ENCODE measurements at places on chromosomes 5 and 9.
A peak's percentile ranks its signal among the peaks of the same experiment; 100 is the strongest.

DNA sequence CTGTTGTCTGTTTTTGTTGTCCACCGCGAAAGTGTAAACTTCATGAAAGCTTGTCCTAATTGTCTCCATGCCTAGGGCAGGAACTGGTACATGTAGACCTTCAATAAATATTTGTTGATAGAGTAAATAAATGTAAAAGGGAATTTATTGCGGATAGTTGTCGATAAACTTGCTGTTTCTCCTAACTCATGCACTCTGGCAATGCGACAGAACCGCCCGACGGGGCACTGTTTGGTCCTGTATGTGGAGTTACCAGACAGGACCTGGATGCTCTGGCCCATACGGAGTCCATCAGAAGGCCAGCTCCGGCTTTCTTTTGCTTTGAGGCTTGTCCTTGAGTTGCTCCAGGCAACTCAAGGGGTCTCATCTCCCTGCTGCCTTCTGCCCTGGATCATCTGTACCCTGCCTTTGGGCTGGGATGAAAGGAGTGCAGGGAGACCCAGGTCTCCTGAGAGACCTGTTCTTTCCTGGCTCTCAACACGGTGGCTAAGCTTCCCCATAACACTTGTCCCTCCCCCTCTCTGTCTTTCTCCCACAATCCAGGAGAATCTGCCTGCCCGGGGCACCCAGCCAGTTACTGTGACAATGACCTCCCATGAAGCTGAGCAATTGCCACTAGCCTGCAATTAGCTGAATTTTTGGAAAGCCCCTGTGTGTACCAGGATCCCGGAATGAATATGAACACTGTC lies 149.5 kb upstream of the PTCH1 start:
- DNase-seq, result no peak

- no peak for DNase-seq
Measured at GRCh38 chr9:125509476-125509875, 197.5 kb downstream of the MAPKAP1 start.

DNA sequence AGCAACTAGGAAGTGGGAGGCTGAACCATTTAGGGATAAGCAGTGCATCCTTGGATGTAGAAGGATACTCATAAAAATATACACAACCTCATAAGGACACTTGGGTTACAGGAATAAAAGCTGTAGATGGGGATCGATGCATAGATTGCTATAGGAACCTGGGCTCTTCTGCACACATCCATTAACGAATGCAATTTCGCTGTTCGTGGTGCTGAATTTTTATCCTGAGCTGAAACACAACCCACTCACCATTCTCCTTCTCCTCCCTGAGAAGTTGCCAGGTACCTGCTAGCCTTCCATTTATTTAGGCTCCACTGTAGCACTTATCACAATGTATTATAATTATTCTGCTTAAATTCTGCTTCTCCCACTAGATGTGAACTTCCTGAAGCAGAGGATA lies 320.6 kb upstream of the BRINP1 start:
- no peak for DNase-seq

DNA sequence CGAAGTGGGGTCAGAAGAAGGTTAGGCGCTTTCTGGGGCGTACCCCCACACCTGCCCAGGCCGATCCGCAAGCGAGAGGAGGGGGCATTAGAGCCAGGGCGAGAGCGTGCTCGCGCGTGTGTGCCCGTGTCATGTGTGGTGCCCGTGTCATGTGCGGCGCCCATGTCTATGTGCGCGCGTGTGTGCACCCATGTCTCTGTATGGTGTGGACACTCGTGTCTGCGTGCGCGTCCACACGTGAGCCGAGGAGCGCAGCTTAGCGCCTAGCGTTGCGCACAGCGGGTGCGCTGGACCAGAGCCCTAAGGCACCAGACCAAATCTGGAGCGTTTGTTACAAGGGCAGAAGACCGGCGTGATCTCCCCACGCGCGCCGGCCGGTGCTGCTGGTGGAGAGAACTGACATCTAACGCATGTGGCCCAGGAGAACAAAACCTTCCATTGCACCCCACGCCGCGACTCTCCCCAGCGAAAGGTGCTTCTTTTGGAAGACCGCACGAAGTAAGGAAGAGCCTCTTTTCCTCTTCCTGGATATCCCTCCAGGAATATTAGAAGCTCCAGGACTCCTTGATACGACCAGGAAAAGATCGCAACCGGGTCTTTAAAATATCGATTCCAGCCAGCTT lies 644 bp downstream of the NIM1K start:
- no peak for DNase-seq

- DNase-seq, result no peak
Measured at GRCh38 chr5:44833249-44833648, 24.5 kb downstream of the MRPS30 start.

DNA sequence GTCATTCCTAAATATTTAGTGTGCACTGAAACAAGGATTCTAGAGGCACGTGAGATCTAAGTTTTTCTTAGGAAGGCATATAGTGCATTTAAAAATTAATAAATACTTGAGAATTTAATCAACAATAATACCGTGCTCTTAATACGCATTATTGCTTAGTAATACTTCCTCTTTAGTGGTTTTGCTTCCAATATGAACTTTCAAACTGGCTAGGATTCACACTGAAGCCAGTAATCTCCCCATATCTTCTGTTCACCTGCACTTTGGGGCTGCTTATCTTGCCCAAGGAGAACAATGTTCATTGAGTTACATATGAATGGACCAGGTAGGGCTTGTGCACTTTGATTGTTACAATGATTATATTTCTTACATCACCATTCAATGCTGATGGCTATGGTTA lies 180.5 kb upstream of the RIOK2 start:
- no peak for DNase-seq

DNA sequence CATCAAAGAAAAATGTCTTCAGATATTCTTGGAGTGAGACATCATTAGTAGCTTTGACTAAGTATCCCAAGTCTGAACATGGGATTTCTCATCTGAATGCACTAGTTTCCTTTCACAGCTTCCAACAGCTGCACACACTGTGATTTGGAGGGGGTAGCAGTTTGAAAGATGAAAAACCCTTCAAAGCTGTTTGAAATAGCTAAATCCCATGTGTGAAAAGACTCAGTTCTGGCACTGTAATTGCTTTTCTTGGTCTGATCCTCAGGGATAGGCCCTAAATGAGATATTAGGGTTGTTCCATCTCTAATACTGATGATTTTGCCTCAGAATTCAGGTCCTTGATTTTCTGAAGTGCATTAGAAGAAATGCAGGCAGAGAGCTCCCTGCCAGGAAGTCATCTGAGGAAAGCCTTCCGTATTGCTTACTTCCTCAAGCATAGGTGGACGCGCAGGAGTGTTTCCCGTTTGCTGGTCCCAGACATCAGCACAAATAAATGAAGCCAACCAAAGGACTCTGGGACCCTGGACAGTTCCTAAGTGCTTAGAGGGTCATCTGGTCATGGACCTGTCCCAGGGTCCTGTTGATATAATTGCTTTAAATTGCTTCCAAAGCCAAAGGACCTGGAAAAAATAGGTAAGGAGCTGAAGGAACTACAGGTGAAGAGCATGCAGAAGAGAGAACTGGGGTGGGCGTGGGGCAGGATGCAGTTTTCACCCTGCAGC lies 25.6 kb upstream of the FRMPD1 start:
- DNase-seq, result no peak

- DNase-seq, result no peak
Measured at GRCh38 chr9:136185596-136186366, 19.1 kb downstream of the LHX3 start.

GRCh38 chr5:2700876-2701275 lies 50.6 kb downstream of the IRX2 start:
- DNase-seq, result no peak

GRCh38 chr5:54516051-54516655 lies 1.4 kb upstream of the SNX18 start:
- no peak for DNase-seq

DNA sequence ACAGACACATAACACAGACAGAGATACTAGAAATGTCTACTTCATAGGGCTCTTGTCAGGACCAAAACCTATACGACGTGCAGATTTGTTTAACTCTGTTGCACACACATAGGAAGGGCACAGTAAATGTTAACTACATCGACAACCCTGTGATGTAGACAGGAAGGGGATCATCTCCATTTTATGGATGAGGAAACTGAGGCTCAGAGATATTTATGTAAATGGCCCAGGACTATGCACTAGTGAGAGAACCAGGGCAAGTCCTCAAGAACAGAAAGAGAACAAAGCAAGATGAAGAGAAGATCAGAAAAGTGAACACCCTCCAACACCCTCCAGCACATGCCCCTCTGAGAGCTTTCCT lies 36.3 kb downstream of the PCDHAC2 start:
- DNase-seq, result no peak

GRCh38 chr5:141691286-141691866 lies 9.3 kb upstream of the ARAP3 start:
- no peak for DNase-seq

DNA sequence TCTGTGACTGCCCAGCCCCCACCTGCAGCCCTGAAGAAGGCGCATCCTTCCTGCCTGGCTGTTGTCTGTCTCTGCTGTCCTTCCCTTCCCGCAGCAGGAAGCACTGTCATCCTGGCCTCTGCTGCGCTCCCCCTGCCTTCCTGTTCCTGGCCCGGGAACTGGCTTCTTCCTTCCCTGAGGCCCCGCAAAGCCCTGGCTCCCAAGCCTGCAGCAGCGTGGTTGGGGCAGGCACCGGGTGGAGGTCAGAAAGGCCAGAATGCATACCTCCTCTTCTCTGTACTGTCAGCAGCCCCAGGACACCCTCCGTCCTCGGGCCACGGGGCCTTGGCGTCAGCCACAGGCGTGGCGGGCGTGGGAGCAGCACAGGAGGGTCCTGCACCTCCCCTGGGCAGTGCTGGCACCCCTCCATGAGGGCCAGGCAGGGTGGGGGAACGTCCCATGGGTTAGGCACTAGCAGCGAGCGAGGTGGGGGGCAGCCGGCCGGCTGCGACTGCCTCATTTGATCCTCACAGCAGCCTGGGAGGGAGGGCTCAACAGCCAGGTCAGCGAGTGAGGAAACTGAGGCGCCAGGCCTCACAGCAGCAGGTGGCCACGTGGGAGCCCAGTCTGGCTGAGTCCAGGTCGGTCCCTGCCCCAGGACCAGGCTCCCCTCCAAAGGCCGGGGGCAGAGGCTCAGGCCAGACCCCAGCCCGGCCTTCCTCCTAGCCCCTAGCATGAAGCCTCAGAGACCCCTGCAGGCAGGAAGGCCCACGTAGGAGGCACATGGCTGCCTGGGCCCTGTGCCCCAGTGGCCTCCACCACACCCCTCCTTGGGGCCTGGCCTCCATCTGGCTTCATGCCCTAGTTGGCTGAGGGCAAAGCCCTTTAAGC lies 9.4 kb downstream of the FLT4 start:
- no peak for DNase-seq

GRCh38 chr5:116771466-116772151 lies 197.0 kb upstream of the SEMA6A start:
- no peak for DNase-seq

GRCh38 chr9:10855847-10856246 lies 243.0 kb upstream of the PTPRD start:
- DNase-seq, result no peak

- DNase-seq, result no peak
Measured at GRCh38 chr9:70563010-70563409, 148.6 kb upstream of the KLF9 start.

- DNase-seq, result no peak
Measured at GRCh38 chr5:83711982-83712601, 8.6 kb downstream of the HAPLN1 start.

GRCh38 chr9:83166372-83166771 lies 103.4 kb upstream of the RASEF start:
- DNase-seq, result no peak

GRCh38 chr5:76462097-76462667 lies 59.1 kb downstream of the IQGAP2 start:
- no peak for DNase-seq

GRCh38 chr9:105238302-105238701 lies 6.1 kb upstream of the SLC44A1 start:
- no peak for DNase-seq

DNA sequence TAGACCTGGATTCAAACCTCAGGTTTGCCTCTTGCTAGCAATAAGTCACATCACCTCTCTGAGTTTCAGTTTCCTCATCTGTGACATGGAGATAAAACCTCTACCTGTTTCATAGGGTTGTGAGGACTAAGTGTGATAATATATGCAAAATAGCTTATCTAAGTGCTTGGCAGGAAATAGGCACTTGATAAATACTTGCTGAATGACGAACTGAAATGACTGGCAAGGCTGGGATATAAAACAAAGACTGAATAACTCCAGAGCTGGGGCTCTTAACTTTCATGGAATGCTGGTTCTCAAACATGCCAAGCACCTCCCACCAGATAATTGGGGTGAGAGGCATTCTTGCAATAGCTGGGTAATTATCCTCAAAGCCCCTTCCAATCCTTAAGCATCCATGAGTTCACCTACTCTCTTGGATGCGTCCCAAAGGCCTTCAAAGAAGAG lies 87.6 kb downstream of the ADRB2 start:
- DNase-seq, result peak; percentile 24

DNA sequence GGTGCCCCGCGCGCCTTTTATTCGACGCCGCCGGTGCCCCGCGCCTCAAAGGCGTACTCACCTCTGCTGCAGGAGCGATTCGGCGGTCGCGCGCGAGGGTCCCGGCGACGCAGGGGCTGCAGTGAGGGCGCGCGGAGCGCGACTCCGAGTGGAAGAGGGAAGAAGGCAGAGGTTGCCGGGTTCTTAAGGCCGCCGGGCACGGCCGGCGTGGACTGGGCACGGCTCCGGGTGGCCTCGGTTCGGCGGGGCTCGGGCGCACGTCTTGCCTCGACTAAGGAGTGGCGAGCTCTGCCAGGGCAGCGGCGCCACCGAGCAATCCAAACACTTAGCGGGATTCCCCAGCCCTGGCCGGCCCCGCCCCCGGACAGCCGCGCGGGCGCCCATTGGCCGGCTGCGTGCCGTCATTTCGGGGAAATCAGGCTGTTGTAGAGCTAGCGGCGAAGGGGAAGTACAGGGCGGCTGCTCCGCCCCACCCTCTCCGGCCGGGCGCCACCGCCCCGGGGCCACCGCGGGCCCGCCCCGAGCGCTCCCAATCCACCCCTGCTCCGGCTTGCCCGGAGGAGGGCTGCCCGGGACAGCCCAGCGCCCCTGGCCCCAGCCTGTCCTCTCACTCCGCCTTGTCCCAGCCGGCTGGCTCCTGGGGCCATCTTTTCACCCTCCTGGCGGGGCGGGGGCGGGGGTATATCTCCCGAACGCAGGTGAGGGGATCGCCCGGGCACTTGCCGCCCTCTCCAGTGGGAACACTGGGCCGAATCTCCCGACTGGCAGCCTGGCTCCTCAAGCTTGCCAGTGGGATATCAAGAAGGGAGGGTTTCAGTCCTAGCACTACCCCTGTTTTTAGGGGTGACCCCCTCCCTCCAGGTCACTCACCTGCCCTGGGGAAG lies at the start of gene IRF1:
IRF1 (minus strand) TSS at position 290 of the 884 bp plus-strand sequence. CDS start 1,295 bp downstream, outside the sequence.
- DNase-seq, result peak; percentile 88

DNA sequence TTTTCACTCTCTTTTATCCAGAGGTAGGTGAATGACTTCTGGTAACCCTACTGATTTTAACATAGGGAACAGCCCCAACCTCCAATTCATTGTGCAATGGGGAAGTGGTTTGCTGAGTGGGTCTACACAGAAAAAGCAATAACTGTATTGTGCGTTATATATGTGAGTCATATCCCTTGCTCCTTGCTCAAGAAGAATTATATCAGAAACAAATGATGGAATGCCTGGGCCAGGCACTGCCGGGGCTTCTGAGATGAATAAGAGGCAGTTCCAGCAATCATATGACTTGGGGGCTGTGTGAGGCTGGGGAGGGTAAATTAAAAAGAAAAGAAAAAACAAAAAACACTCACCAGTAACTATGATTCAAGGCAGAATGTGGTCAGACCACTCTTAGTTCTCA lies 79.2 kb upstream of the ABCA1 start:
- DNase-seq, result no peak
